ENCODE measurements at places on chromosomes 13 and 19. TPM values are rescaled to one million over a fixed set of nuclear protein-coding genes. Genes with fewer than 3 reads are reported as not detected.
A peak's percentile ranks its signal among the peaks of the same experiment; 100 is the strongest.

GRCh38 chr19:3304871-3305423 lies 61.4 kb upstream of the NFIC start:
- DNase-seq: peak; percentile 27

- no peak for DNase-seq
Measured at GRCh38 chr19:19366434-19367396, 38.8 kb upstream of the GATAD2A start.

DNA sequence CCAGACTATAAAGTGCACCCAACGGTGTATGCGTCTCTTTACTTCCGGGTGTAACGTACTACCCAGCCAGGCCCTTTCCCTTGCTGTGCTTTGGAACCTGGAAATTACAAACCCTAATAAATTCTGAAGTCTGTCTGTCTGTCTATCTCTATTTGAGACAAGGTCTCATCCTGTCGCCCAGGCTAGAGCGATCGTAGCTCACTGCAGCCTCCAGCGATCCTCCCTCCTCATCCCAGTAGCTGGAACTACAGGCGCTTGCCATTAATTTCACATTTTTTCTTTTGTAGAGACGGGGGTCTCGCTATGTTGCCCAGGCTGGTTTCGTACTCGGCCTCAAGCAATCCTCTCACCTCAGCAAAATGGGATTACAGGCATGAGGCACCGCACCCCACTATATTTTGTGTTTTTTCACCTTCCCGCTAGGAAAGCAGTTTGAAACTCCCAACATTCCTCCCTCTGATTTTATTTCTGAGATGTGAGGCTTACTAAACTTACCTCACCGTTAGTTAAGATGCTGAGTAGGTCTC lies 469 bp upstream of the RNF6 start:
- no peak for DNase-seq

- DNase-seq: no peak
Measured at GRCh38 chr19:10191347-10191746, 3.4 kb downstream of the DNMT1 start.

DNA sequence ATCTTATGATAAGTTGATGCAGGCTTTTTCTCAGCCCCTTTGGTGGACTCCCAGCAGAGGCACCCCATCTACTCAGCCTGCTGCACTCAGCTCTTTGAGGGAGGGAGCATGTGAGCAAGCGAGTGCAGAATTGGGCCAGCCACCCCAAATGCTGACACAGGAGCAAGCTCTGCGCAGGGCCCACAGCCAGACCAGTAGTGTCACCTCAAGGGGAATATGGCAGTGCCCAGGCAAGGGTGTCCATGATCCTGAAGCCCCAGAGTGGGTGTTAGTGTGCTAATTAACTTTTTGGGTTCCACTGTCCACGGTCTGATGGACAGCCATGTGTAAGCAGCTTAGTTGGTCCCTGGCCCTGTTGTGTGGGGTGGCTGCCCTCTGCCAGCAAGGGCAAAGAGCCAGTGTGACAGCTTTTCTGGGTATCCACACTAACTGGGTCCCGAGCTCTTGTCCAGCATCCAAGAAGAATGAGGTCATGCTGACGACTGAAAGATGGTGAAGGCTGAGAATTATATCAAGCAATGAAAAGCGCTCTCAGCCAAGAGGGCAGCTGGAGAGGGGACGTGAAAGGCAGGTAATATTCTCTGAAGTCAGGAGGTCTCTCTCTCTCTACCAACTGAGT lies 898.3 kb upstream of the PCDH9 start:
- DNase-seq: no peak

- DNase-seq: no peak
Measured at GRCh38 chr19:39052243-39052746, 19.9 kb upstream of the FBXO27 start.

GRCh38 chr19:46080561-46080960 lies 39.8 kb upstream of the IGFL4 start:
- no peak for DNase-seq

- DNase-seq: no peak
Measured at GRCh38 chr13:109723046-109723445, 63.3 kb downstream of the IRS2 start.

- DNase-seq: no peak
Measured at GRCh38 chr19:41694831-41695635, 7.0 kb upstream of the CEACAM7 start.

DNA sequence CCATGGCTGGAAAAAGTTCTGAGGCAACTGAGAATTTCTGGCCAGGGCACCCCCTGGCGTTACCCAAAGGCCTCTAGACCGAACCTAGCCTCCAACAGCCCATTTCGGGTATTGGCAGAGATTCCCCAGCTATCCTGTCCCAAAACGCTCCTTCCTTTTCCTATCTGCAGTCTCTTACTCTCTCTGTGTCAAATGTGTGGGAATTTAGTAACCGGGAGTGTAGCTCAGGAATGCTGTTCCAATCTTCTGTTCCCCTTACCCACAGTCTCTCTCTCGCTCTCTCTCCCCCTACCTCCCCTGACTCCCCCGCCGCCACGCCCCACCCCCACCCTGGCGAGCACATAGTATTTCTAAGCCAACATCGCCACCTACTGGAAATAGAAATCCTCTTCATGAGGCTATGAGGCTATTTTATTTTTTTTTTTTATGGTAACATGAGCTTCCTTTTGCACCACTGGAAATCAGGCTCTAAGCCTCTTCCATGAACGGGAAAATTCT lies 27.0 kb downstream of the OXGR1 start:
- DNase-seq: no peak

GRCh38 chr13:47415048-47415447 lies 518.2 kb upstream of the HTR2A start:
- no peak for DNase-seq

GRCh38 chr19:45008552-45008951 lies 7.3 kb downstream of the RELB start:
- no peak for DNase-seq

DNA sequence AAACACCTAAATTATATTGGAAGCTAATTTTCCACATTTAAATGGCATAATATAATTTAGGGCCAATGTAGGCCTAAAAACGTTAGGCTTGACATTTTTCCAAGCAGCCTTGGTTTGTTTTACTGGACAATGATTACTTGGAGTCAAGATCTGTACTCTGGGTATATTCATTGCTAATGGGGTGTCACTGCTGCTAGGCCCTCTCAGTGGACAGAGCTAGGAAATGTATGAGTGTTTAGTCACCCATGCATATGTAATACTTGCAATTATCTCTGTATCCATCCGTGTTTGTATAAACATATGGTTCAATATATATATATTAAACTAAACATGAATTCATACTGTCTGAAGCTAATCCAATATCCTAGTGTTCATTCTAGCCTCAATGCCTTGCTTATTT lies 598.1 kb downstream of the DCT start:
- DNase-seq: no peak

GRCh38 chr13:44433863-44434765 lies 60.5 kb downstream of the SERP2 start:
- no peak for DNase-seq

Gene SLC15A1
- total RNA-seq: not detected

Gene MAST3
- 21.5 TPM for total RNA-seq

Gene PSG7
- total RNA-seq: not detected

Gene PSG1
- not detected for total RNA-seq
